ENCODE measurements at places on chromosomes 5 and 9.

GRCh38 chr9:37421914-37422288 lies 595 bp upstream of the GRHPR start:
- no peak for DNase-seq

GRCh38 chr9:99947395-99947794 lies 40.9 kb downstream of the STX17 start:
- no peak for DNase-seq

GRCh38 chr5:130978475-130978874 lies 186.6 kb downstream of the HINT1 start:
- DNase-seq, result no peak

GRCh38 chr5:17763301-17763700 lies 129.0 kb downstream of the TAF11L14 start:
- DNase-seq, result no peak

GRCh38 chr5:122673343-122673742 lies 101.5 kb upstream of the SNX2 start:
- peak; percentile 63 for DNase-seq

DNA sequence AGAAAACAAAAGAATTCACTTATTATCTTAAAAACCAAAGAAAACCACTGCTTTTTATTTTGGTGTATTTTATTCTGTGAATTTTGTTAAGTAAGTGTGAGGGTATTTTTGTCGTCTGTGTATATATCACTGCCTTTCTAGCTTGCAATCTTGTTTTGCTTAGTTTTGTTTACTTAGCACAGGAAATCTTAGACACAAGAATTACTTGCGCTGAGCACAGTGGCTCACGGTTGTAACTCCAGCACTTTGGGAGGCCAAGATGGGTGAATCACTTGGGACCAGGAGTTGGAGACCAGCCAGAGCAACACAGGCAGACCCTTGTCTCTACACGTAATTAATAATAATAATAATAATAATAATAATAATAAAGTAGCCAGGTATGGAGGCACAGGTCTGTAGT lies 230.3 kb downstream of the PAPPA start:
- DNase-seq, result no peak

DNA sequence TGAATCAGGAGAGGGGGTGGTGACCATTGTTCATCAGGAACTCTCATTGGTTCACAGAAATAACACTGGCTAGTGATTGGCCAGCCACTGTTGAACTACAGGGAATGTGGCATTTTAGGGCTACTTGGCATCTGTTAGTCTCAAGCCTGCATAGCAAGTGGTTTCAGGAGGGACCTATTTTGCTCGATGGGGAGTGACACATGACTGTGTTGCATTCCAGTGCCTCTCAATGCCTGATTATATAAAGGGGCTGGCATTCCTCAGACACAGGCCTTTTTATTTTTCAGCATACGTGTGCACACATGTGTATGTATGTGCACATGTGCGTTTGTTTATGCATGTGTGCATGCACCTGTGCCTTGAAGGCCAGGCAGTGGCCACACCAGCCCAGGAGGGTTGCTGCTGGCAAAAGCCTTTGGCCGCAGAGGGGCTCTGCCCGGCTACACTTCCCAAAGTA lies 23.2 kb downstream of the FGD3 start:
- no peak for DNase-seq

- DNase-seq, result no peak
These were observed 74.3 kb downstream of the LMX1B start for GRCh38 chr9:126687930-126688461.

- no peak for DNase-seq
These were observed 125.4 kb upstream of the ACOT12 start for GRCh38 chr5:81519217-81519905.

GRCh38 chr5:14880688-14881087 lies 9.1 kb upstream of the ANKH start:
- DNase-seq, result no peak

DNA sequence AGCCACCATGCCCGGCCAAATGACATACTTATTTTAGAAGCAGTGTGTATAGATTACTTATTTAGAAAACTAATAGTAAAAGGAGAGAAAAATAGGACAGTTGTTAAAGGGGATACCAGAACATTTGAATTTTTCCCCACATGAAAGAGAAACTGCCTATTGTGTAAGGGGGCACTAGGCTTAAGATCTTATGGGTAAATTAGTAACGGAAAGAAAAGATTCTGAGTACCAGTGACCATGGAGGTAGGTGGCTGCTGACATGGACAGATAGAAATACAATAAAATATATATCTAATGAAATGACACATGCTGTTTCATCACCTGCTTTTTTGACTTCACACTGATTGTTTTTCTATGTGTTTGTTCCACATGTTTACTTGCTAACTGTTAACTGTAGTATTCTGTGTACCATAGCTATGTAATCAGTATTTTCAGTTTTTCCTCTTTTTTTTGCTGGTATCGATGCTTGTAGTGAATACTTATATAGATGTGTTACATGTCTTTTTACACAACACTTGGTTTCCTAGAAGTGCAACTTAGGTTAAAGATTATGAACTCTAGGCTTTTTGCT lies 3.0 kb upstream of the DNAJC21 start:
- DNase-seq, result no peak

DNA sequence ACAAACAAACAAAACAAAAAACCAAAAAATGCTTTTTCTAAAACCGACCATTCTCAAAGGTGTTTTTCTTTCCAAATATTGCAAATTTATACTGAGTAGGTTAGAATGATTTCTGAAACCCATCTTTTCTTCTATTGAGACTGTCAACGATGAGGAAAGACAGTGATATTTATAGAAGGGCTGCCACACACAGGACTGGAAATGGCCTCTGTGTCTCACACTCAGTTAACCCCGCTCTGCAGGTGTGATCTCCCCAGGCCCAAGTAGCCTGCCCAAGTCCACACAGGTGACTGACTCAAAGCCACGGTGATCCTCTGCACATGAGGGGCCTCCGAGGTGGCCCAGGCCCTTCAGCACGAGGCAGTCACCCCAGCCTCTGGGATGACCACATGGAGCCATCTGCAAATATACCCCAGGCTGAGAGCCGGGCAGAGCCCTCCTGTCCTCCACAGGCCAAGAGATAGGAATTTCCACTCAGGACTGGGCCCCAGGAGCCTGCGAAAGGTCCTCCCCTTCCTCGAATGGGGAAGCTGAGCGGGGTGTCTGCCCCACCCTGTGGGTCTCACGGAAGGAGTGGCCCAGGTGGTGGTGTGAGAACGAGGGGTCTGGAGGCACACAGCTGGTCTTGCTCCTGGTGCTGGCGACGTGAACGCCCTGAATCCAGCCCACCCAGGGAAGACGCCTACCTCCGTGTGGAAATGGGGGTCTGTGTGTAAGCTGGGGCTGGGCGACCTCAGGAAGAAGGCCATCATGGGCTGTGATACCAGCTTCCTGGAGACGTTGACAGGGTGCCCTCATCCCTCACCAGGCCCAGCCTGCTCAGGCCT lies 53.0 kb upstream of the PHYKPL start:
- DNase-seq, result peak; percentile 26

DNA sequence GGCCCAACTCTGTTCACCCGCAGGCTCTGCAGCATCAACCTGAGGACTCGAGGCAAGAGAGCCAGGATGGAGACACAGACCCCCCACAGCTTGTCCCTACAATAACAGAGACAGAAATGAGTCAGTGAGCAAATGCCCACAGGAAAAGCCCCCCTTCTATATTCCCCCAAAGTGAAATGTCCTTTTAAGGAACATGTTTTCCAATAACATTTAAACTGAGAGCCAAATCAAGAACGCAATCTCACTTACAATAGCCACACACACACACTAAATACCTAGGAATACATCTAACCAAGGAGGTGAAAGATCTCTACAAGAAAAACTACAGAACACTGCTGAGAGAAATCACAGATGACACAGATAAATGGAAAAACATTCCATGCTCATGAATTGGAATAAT lies 49.0 kb downstream of the TEX10 start:
- no peak for DNase-seq

DNA sequence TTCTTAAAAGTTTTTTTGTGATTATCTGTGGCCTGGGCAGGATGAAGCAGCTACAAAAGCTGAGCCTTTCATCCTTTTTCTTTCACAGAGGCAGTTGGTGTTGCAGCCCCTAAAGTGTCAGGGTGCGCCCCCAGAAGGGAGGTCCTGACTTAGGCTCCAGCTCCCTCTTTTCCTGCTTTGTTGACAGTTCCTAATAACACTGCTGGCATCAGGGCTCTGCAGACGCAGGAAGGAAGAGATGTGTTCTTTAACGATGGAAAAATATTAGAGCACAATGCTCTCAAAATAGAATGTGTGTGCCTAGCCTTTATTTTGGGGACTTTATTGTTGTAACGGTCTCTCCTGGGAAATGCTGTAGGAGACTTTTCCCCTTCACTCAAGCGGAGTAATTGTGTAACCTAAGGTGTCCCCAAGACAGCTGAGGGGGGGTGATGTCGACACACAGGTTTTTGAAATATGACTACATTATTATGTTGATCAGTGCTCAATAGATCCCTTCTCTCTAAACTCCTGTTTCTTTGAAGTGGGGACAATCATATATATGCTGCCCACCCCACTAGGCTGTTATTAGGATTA lies 135.6 kb downstream of the SEMA6A start:
- DNase-seq, result no peak

GRCh38 chr5:177997319-177997670 lies 1.3 kb upstream of the PROP1 start:
- DNase-seq, result no peak

GRCh38 chr5:16406023-16406422 lies 59.6 kb downstream of the ZNF622 start:
- no peak for DNase-seq

DNA sequence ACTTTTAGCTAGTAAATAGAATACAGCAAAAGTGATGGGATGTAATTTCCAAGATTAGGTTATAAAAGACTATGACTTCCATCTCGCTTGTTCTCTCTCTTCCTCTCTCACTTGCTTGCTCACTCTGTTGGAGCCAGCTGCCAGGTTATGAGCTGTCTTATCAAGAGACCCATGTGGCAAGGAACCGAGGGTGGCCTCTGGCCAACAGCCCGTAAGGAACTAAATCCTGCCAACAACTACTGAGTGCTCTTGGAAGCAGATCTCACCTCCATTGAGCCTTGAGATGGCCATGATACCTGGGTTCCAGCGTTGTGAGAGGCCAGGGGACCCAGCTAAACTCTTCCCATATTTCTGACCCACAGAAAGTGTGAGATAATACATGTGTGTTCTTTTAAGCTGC lies 636.1 kb downstream of the ACTL7B start:
- no peak for DNase-seq

GRCh38 chr5:74241751-74242140 lies 398.8 kb downstream of the ENC1 start:
- DNase-seq, result no peak

DNA sequence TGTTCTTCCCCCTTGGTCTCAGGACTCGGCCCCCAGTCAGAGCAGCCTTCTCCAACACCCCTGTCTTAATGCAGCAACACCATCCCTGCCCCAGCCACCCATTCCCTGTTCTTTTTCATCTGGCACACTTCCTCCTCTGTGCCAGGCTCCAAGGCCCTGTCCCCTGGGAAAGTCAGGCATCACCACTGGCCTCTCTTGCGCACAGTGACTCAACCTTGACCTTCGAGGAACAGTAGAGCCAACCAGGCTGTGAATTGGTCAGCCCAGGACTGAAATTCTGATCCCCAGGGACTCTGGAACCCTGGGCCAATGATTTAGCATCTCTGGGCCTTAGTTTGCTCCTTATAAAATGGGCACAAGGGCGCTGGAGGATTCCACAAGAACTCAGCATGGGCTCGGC lies 10.5 kb upstream of the RALGDS start:
- no peak for DNase-seq

- peak; percentile 69 for DNase-seq
These were observed 58.0 kb downstream of the SLC22A5 start for GRCh38 chr5:132427281-132428146.

Data from Right ventricle myocardium superior (tissue), 1 donor.